ENCODE measurements at places on chromosomes 3 and 15. TPM values are rescaled to one million over a fixed set of nuclear protein-coding genes. Genes with fewer than 3 reads are reported as not detected.

Gene LMLN
- 5.1 TPM for total RNA-seq

Gene SERINC4
- total RNA-seq: not detected

Gene ZBTB20
- 27.1 TPM for total RNA-seq

Gene BSN
- total RNA-seq: 0.10 TPM

Gene GOLGA6L7
- not detected for total RNA-seq

Gene GOLGA6L10
- total RNA-seq: 0.10 TPM

Gene RASL12
- total RNA-seq: 6.7 TPM

Gene NAALADL2
- total RNA-seq: 6.6 TPM

Gene GLDN
- total RNA-seq: 0.19 TPM

Gene CFAP100
- not detected for total RNA-seq

Gene BNC1
- 0.68 TPM for total RNA-seq

Gene PLSCR2
- not detected for total RNA-seq

Gene SKOR1
- not detected for total RNA-seq

Gene MB21D2
- total RNA-seq: 1.4 TPM

Gene RLBP1
- total RNA-seq: not detected

Gene HRG
- not detected for total RNA-seq

Gene GHSR
- not detected for total RNA-seq

Gene PLIN1
- total RNA-seq: 15.8 TPM

Gene GCNT3
- total RNA-seq: 0.56 TPM

Gene CD200
- 8.7 TPM for total RNA-seq

Gene RAD18
- 2.9 TPM for total RNA-seq

Gene MYRIP
- total RNA-seq: 0.34 TPM

Gene IL16
- 6.4 TPM for total RNA-seq

Gene CDHR4
- not detected for total RNA-seq

Gene CCDC80
- total RNA-seq: 895 TPM

Gene PIERCE2
- 8.4 TPM for total RNA-seq

Gene CHRNA3
- total RNA-seq: not detected

Gene BCHE
- total RNA-seq: 1.9 TPM

Gene CHL1
- total RNA-seq: 0.15 TPM

Gene VEPH1
- 25.2 TPM for total RNA-seq

Gene KLHL6
- total RNA-seq: not detected

Gene RGMA
- 19.3 TPM for total RNA-seq

Gene PARP15
- 0.44 TPM for total RNA-seq

Gene CCNDBP1
- 22.6 TPM for total RNA-seq

Gene ADAMTS7
- 12.6 TPM for total RNA-seq

Gene FBXO40
- total RNA-seq: not detected

Gene AGBL1
- total RNA-seq: not detected

Gene KNL1
- total RNA-seq: 1.2 TPM

Gene PP2D1
- total RNA-seq: not detected

Gene WNT5A
- total RNA-seq: 7.4 TPM

Gene ST6GAL1
- 6.5 TPM for total RNA-seq

Gene RPL35A
- 594 TPM for total RNA-seq

Gene INKA1
- total RNA-seq: 4.9 TPM

Gene RTP4
- 3.0 TPM for total RNA-seq

Gene MBNL1
- total RNA-seq: 177 TPM

Gene CELF6
- total RNA-seq: 1.3 TPM

Gene PTX3
- total RNA-seq: 457 TPM

Gene APEH
- 66.4 TPM for total RNA-seq

Gene SOX14
- total RNA-seq: not detected

Gene BCL2A1
- total RNA-seq: not detected

Gene SLC28A1
- not detected for total RNA-seq

Gene LSG1
- total RNA-seq: 17.9 TPM

Gene KCNMB2
- not detected for total RNA-seq
